ENCODE measurements at places on chromosomes 12 and 14.

DNA sequence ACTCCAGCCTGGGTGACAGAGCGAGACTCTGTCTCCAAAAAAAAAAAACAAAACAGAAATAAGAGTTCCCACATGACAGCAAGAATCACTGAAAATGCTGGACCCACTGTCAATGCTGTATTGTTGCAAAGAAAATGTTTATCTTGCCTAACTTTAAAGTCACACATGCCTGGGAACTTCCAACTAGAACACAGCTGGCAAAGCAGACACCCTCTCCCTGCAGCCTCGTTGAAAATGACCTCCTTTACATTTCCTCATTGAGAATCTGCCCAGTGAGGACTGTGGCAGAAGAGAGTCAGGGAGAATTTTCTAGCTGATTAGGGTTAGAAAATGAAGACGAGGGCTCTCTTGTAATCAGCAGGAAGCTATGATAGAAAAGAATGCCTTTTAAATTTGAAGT, 42.8 kb upstream of the TCL1A start:
- no peak for DNase-seq

GRCh38 chr12:110335481-110336045, 54.5 kb downstream of the ATP2A2 start:
- DNase-seq: no peak

DNA sequence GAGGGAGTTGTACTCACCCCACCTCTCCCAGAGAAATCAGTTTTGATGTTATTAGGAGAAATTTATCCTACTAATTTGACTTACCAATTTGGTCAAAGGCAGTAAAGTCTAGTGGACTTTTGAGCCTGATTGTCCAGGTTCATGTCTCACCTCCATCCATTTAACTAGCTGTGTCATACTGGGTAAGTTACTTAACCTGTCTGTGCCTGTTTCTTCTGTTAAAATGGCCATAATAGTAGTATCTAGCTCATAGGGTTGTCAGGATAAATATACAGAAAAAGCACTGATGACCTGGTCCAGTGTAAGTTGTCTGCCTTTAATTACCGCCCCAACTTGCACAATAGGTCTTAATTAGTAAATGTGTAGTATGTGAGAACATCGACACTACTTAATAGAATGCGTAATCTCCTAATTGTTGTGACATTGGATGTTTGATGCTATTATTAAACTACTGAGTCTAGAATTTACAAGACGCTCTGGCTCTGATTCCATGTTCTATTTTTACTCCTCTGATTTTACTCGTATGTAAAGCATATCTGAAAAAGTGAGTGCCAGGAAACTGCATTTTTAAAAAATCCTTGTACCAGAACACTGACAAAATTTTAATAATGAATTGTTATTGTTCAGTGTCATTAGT, 1.5 kb downstream of the RAB21 start:
- DNase-seq: no peak

GRCh38 chr14:32933629-32934072, 5.0 kb upstream of the NPAS3 start:
- DNase-seq: no peak

DNA sequence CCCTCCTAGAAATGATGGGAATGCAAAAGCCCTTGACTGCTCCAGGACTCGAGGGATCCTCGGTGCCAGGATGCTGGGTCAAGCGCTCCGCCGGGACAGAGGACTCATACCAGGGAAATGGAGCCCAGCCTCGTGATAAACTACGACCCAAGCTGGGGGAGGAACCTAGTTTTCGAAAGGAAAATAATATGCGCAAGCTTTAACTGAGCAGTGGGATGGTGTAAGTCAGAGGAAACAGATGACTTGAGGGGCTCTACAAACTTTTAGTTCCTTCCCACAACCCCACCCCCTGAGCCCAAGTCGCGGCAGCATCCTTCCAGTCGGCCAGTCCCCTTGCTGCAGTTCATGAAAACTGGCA, 654 bp upstream of the SUPT16H start:
- DNase-seq: no peak

GRCh38 chr12:91591639-91591987, 409.0 kb upstream of the DCN start:
- no peak for DNase-seq
